ENCODE measurements at places on chromosomes 4 and X.
A peak's percentile ranks its signal among the peaks of the same experiment; 100 is the strongest.

- no peak for DNase-seq
These were observed 245.0 kb upstream of the GPC4 start for GRCh38 chrX:133660281-133660680.

DNA sequence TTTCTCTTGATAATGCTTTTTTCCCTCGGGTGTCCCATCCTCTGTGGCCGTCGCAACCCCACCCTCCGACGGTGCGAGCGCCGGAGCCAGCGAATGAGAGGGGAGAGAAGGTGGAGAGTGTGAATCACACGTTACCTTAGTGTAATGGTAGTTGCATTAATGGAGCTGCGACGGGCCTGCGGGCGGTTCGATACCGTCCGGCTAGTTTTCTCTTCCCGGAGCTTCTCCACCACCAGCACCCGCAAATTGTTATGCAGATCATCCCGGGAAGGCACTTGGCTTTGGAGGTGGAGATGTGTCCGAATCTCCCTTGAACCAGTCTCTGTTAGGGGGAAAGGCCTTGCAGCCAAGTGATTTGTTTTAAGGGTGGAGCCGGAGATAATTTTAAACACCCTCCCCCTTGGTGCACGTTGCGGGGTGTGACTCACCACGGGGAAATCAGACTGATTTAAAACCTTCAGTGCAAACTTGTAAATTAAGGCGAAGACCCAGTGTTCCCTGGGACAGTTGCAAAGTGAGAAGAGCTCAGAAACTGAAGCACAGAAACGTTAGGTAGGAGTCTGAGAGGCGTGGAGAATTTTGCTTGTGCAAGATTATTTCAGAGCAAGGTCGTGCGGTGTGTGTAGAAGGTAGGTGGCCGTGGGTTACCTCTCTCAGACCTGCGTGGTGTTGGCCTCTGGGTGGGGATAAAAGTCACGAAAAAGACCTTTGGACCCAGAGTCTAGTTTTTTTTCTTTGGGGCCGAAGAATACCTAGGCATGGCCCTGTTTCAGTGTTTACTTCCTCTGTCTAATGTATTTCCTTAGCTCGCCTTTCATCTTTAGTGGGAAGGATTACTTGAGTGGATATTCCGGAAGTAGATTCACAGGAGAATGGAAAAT lies 1.3 kb downstream of the AFF1 start:
- peak; percentile 31 for DNase-seq

DNA sequence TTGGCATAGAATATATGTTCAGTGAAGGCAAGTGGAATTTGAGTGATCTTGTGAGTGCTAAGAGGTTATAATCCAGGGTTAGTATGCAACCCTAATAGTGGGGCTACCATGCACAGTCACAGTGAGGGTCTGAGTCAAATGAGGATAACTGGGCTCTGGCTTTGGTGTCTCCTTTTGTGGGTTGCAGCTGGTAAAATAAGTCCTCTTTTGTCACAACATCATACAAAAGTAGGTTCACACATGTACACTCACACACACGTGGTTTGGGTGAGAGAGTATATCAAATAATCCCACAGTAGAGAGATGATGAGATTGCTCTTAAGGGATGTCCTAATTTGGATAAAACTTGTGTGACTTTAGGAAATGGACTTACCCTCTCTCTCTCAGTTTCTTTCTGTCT lies 79.6 kb upstream of the EOLA2 start:
- no peak for DNase-seq

DNA sequence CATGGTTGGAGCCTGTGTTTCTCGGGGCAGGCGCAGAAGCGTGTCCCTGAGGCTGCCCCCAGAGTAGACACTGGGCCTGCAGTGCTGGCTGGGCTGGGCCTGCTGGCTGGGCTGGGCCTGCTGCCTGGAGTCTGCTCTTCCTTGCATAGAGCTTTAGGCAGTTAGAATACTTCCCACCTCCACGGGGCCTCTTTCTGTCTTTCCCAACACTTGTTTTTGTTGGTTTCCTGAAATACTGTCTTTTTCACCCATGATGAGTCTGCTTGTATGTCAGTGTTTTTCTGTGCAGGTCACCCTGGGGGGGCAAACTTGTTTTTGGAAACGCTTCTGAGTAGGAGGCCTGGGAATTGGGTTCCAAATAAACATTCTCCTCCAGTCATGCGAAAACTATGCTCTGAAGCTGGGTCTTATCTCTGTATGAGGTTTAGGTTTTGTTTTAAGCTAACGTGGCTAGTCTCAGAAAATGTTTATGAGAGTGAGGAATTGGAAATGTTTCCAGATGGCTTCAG lies 32.2 kb downstream of the TRMT44 start:
- no peak for DNase-seq

- DNase-seq, result no peak
These were observed 33.9 kb upstream of the STIM2 start for GRCh38 chr4:26826721-26827120.

DNA sequence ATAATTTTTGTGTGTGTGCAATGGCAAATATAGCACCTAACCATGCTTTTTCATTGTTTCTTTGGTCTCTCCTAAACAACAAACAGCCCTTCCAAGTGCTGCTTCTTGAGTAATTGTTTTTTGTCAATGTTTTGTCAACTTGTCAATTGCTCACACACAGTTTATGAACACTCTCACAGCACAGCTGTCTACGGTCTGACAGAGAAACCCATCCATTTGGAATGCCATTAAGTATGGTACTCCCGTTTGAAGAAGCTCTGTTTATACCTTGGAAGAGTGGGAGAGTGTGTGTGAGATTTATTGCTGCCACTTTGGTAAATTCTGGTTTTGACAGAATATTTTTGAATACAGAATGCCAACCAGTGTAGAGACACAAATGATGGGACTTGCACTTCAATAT lies 254.6 kb downstream of the LDB2 start:
- no peak for DNase-seq
